ENCODE measurements at places on chromosomes 3 and 15. TPM values are rescaled to one million over a fixed set of nuclear protein-coding genes. Genes with fewer than 3 reads are reported as not detected.

The TMEM45A gene
- total RNA-seq, result 41.0 TPM

The ANKRD63 gene
- total RNA-seq, result not detected

The GOLGA6L7 gene
- not detected for total RNA-seq

The FILIP1L gene
- 5.9 TPM for total RNA-seq

- no peak for DNase-seq
- no peaks in the 10 kb centered on the region for H3K27me3 ChIP-seq
- H3K4me3 ChIP-seq, result no peak overlapping the region
- no peaks in the 10 kb centered on the region for H3K4me1 ChIP-seq
- H3K36me3 ChIP-seq, result no peaks in the 10 kb centered on the region
Observed at GRCh38 chr3:186236357-186237020, 125.5 kb downstream of the DGKG start.

Data from osteoblast (primary cell).